IPS DF 19.7 (cell line): ENCODE measurements at places on chromosomes 1 and 21.

DNA sequence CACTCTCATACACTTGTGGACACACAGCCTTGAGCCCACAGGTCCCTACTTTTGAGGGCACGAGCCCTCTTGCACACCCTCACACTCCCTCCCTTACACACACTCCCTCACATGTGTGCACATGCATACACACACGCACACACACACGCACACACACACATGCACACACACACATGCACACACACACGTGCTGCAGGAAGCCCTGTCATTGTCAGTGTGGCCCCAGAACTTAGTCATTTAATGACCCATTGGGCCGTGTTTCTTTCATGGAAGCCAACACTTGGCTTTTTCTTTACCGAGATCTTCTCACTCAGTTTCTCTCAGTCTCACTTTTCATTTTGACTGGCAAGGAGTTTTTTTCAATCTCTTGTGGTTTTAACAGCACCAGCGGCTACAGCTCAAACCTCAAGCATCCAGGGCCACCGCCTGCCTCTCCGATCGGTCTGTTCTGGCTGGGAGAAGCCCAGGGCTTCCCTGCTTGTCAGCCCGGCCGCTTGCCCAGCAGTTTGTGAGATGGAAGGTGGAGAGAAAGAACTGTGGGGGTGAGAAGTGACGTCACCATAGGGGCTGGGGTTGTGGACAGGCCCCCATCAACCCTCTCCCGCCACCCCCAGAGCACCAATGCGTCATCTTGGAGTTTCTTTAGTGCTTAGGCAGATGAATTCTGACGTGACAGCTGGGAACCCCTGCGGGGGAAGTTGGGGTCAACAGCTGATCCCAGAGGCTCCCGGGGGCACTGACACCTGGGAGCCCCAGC lies 15.8 kb upstream of the TNFRSF8 start:
- no peak for DNase-seq

- DNase-seq: no peak
These were observed 153.5 kb upstream of the CSF3R start for GRCh38 chr1:36636206-36636605.

GRCh38 chr1:240054109-240054701 lies 37.5 kb upstream of the FMN2 start:
- DNase-seq: no peak

- no peak for DNase-seq
These were observed 5.7 kb downstream of the ACOT11 start for GRCh38 chr1:54553602-54554313.

DNA sequence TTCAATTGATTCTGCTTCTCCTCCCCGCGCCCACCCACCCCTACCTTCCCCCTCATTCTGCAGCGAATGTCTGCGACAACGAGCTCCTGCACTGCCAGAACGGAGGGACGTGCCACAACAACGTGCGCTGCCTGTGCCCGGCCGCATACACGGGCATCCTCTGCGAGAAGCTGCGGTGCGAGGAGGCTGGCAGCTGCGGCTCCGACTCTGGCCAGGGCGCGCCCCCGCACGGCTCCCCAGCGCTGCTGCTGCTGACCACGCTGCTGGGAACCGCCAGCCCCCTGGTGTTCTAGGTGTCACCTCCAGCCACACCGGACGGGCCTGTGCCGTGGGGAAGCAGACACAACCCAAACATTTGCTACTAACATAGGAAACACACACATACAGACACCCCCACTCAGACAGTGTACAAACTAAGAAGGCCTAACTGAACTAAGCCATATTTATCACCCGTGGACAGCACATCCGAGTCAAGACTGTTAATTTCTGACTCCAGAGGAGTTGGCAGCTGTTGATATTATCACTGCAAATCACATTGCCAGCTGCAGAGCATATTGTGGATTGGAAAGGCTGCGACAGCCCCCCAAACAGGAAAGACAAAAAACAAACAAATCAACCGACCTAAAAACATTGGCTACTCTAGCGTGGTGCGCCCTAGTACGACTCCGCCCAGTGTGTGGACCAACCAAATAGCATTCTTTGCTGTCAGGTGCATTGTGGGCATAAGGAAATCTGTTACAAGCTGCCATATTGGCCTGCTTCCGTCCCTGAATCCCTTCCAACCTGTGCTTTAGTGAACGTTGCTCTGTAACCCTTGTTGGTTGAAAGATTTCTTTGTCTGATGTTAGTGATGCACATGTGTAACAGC lies 339.9 kb downstream of the NTNG1 start:
- no peak for DNase-seq

- no peak for DNase-seq
These were observed 20.9 kb downstream of the SDC3 start for GRCh38 chr1:30887485-30888315.

GRCh38 chr1:177802304-177802703 lies 167.6 kb downstream of the SEC16B start:
- no peak for DNase-seq
